ENCODE measurements at places on chromosomes 2 and 18.

DNA sequence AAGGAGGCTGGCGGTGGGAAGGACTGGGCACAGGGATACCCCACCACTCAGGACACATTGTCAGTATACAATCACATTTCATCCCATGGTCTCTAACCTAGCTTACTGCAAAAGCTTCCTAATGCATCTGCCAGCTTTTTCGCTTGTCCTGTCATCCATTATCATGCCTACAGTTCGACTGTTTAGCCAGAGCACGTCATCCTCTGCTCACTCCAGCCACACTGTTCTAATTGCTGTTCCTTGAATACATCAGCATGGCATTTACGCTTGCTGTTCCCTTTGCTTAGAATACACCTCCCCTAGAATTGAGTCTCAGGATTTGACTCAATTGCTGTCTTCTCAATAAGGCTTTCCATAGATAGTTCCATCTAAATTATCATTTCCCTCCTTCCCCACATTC lies 166.3 kb downstream of the CCDC148 start:
- DNase-seq: no peak

DNA sequence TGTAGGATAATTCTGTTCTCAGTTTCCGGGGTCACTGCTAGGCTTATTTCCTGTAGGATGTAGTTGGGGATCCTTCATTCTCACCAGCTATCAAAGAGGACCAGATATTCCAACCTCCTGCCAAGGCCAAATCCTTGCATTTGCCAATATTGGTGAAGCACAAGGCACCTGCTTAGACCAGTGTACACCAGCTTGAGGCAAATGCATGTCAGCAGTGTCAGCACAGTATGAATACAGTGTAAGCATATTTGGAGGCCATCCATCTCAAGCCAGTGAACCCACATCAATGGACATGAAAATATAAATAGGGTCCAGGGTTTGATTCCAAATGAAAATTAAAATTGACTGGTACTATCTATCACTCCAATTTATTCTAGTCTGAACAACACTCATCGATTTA lies 88.0 kb upstream of the MAPRE2 start:
- no peak for DNase-seq

GRCh38 chr2:54872780-54873179 lies 149.3 kb downstream of the EML6 start:
- DNase-seq: no peak

DNA sequence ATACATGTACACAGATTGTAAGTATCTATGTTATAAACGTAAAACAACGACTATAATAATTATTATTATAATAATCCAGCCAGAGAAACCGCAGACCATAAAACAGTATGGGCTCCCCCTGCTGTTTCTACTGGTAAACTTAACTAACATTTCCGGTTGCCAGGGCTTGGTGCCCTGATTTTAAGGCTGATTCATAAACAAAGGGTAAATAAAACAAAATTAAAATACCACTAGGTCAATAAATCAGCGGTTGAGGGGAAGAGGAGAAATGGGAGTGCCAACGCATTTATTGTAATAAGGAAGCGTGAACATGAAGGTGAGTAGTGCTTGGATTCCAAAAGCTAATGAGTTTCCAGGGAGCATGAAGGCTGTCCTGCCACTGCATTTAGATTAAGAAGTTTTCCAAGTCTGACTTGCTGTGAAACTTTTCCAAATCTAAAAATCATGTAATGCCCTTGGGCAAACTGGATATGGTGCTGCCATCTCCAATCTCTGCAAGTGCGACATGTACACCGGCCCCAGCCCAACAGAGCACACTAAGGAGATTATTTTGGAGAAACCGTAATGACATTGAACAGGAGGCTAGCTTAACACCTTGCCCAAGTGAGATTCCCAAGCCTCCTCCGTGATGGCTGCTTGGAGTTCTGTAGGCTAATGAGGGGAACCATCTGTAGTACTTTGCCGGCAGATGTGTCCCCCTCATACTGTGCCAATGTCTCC lies 50.7 kb upstream of the HNRNPA3 start:
- no peak for DNase-seq

DNA sequence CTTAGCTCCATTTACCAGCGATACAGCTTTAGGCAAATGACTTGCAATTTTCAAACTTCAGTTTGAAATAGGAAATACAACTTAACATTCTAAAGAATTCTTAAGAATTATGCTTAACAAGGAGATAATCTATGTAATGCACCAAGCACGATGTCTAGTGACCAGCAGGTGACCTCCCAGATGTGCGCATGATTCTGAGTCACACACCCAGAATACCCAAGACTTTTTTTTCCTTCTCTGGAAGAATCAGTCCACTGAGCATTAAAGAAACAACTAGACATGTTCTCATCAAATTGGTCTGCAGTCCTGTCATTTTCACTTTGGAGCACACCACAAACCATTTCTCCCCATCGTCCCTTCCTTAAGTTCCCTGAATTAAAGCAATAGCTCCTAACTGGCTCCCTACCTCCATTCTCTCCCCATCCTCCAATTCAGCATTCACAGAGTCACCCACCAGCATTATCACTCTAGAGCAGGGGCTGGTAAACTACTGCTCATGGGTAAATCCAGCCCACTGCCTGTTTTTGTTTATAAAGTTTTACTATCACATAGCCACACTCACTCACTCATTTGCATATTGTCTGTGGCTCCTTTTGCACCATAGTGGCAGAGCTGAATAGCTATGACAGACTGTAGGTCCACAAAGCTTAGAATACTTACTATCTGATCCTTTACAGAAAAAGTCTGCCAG lies 13.2 kb downstream of the EVA1A start:
- DNase-seq: no peak

- no peak for DNase-seq
These were observed 35.4 kb downstream of the ANKRD29 start for GRCh38 chr18:23627321-23627720.

GRCh38 chr2:191522478-191523120 lies 155.3 kb upstream of the NABP1 start:
- DNase-seq: no peak

DNA sequence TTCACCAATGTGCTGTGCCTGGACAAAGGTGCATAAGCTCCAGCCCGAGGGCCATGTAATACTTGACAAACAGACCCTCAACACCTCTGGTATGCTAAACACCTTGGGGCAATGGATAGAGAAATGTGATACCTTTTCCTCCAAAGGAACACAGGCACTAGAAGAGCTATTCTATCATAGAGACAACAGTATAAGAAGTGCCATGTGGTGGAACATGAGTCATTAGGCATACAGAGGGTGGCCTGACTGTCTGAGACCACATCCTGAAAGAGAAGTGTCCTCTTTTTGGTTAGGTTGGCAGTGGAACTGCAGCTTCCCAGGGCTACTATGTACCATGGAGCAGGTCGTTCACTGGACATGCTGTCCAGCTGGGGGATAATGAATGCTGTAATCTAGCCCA lies 153.9 kb downstream of the INSIG2 start:
- DNase-seq: no peak

- DNase-seq: no peak
These were observed 1.7 kb downstream of the TMSB10 start for GRCh38 chr2:84906900-84907714.

GRCh38 chr2:101140978-101141655 lies 10.1 kb downstream of the TBC1D8 start:
- DNase-seq: no peak

DNA sequence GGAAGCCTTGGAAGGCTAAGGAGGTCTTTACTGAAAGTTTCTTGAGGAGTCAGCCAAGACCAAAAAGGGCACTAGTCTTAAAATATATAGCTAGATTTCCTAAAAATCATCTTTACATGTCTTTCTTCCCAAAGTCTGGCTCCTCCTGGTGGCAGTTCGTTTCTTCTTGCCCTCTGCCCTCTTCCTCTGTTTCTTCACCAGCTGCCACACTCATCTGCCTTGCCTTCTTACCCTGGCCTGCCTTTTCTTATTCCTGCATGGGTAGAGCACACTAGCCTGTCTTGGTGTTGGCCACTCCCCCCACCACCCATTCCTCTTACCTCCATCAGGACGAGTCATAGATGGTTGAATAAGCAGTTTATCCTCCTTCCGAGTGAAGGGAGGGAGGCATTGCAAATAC lies 129.8 kb downstream of the RAPGEF4 start:
- DNase-seq: no peak

DNA sequence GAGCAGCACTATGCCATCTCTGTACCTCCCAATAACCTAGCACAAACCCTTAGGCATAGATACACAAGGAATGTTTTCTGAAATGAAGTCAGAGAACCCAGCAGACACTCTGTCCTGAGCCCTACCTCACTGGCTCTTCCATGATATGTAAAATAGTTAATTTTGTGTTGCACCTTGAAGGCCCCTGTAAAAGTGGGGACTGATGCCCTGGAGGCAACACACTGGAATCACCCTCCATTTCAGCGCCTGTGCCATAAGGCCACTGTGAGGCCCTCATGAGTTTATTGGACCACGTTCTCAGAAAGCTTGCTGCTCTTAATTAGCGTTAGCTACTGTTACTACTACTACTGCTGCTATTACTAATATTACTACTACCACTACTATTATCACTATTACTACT lies 670.1 kb upstream of the SOX11 start:
- no peak for DNase-seq

- no peak for DNase-seq
These were observed 84.8 kb downstream of the OSBPL6 start for GRCh38 chr2:178279142-178279541.

GRCh38 chr2:176553685-176554100 lies 284.5 kb downstream of the MTX2 start:
- DNase-seq: no peak

DNA sequence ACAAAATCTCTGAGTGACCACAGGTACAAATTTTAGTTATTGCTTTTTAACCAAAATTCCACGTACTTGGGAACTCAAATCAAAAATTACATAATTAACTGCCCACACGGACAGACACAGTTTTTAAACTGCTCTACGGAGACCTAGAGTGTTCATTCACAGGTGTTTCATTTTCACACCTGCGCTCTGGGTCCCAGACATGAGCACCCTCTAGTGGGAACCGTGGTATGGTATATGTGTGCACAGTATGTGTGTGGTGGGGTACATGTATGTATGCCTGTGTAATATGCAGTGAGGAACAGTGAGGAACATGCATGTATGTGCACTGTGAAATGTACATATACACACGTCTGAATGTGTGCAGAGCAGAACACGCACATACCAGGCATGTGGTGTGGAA lies 65.0 kb downstream of the PPP4R1 start:
- DNase-seq: no peak

DNA sequence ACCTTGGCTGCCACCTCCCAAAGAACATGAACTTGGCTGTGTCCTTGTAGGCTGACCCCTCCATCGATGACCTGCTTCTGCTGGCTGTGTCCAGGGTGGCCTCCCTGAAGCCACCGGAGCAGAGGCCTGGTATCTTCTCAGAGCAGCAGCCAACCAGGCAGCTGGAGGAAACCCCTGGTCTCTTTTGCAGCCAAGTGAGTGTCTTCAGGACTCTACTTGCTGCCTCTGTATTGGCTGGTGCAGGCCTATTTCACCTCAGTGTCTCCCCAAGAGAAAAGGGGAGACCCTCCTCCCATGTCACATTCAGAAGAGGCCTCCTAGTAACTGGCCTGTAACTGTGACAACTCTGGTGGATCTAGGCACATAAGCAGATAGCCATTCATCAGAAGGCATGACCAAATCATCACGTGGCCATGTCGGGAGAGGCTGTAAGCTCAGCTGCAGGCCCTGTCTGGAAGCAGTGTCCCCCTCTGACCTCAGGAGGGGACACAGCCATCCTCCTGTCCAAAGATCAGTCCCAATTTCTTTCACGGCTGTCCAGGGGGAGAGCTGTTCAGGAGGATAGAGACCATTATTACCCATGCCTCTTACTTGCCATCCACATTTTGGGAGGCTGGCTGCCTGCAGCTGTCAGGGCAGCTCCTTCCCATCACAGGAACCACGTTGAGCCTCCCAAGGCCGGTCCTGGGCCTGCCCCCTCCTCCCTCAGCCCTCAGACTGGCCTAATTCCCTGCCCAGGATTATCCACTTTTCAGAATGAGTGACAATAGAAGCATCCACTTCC lies 20.9 kb upstream of the ROCK2 start:
- DNase-seq: no peak

GRCh38 chr2:73588177-73588576 lies 54.0 kb downstream of the NAT8 start:
- DNase-seq: no peak

DNA sequence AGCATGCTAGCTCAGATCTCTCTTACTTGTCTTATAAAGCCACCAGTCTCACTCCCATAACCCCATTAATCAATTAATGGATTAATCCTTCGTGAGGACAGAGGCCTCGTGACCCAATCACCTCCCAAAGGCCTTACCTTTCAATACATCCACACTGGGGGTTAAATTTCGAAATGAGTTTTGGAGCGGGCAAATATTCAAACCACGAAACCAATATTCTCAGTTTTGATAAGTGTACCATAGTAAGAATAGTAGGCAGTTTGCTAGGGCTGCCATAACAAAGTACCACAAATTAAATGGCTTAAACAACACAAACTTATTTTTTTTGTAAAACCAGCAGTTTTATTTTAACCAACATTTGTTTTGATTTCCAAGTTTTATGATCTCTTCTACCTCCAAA lies 15.2 kb downstream of the HIBCH start:
- no peak for DNase-seq

- peak; percentile 83 for DNase-seq
These were observed 2.1 kb downstream of the RRM2 start for GRCh38 chr2:10124538-10125045.

GRCh38 chr2:21008014-21008789 lies 35.7 kb downstream of the APOB start:
- no peak for DNase-seq

DNA sequence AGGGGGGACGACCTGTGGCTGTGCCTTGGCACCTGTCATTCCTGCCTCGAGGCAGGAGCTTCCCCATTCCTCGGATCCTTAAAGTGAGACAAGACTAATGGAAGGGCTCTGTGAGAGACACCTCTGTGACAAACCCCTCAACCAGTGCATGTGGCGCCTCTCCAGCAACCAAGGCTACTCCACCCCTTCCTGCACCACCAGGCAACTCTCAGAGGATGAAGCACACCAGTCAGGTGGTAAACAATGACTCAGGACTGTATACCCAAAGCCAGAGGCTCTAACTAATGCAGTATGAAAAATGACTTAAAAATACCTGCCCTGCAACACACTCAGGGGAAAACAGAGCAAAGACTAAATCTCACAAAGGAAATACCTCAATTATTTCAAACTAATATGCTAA lies 136.9 kb downstream of the UXS1 start:
- DNase-seq: no peak

- DNase-seq: no peak
These were observed 4.8 kb upstream of the TMEM87B start for GRCh38 chr2:112050316-112050715.

- DNase-seq: no peak
These were observed 26.8 kb upstream of the IL1RL1 start for GRCh38 chr2:102284611-102285010.

Data from hematopoietic multipotent progenitor cell treated with erythropoietin and hydrocortisone succinate and interleukin-3 and kit ligand, for 17 days (in vitro differentiated cells).